Urothelium cell line (cell line): ENCODE measurements at places on chromosomes 16 and 17.

DNA sequence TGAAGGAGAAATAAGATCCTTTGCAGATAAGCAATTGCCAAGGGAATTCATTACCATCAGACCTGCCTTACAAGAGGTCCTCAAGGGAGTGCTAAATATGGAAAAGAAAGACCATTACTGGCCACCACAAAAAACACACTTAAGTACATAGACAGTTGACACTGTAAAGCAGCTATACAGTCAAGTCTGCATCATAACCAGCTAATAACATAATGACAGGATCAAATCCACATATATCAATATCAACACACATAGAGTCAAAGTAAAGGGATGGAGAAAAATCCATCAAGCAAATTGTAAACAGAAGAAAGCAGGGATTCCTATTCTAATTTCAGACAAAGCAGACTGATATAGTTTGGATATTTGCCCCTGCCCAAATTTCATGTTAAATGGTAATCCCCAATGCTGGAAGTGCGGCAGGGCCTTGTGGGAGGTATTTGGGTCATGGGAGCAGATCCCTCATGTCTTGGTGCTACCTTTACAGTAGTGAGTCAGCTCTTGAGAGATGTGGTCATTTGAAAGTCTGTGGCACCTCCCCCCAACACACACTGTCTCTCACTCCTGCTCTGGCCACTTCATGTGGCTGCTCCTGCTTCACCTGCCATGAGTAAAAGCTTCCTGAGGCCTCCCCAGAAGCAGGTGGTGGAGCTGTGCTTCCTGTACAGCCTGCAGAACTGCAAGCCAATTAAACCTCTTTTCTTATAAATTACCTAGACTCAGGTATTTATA lies 32.8 kb downstream of the TANC2 start:
- DNase-seq = no peak

GRCh38 chr17:1486802-1487695 lies 5.4 kb downstream of the MYO1C start:
- peak; percentile 70 for DNase-seq

GRCh38 chr17:17836818-17837379 lies at the start of gene SREBF1:
Gene SREBF1, minus strand, starts transcription at chr17:17836986. Its CDS starts 169 bp downstream, at chr17:17836817.
- peak; percentile 72 for DNase-seq

GRCh38 chr17:46191322-46192188 lies 1.7 kb downstream of the KANSL1 start:
- DNase-seq = peak; percentile 40

- no peak for DNase-seq
These were observed 24.2 kb downstream of the IGSF6 start for GRCh38 chr16:21628121-21628726.

- no peak for DNase-seq
These were observed 119.5 kb downstream of the MSI2 start for GRCh38 chr17:57375770-57376225.

- no peak for DNase-seq
These were observed 17.5 kb downstream of the NOS2 start for GRCh38 chr17:27782791-27783206.

DNA sequence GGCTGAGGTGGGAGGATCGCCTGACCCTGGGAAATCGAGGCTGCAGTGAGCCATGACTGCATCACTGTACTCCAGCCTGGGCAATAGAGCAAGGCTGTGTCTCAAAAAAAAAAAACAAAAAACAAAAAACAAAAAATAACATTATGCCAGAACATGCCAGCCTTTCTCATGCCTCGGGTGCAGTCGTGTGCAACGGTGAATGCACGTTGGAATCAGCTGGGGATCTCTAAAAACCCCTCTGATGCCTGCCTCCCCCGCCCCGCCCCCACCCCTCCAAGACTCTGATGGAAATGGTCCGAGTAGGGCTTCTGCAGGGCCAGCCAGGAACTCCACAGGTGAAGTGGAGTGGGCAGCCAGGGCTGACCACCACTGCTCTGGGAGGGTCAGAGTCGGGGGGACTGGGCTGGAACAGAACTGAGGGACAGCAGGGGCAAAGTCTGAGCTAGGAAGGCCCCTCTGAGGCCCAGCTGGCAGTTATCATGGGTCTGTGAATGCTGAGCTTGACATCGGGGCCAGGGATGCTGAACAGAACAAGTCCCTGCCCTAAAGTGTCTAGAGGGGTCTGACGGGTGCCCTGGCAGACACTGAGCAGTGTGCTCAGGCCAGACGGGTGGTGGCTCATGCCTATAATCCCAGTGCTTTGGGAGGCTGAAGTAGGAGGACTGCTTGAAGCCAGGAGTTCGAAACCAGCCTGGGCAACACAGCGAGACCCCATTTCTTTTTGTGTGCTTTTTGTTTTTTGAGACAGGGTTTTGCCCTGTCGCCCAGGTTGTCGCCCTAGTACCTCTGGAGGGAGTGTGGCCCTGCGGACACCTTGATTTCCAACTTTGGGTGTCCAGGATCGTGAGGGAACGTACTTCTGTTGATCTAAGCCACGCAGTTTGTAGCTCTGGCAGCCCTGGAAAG lies 193.4 kb upstream of the GSE1 start:
- DNase-seq = no peak

GRCh38 chr16:3023415-3023668 lies 400 bp downstream of the HCFC1R1 start:
- peak; percentile 61 for DNase-seq

GRCh38 chr16:56673921-56674320 lies 4.3 kb downstream of the MT1H start:
- no peak for DNase-seq

GRCh38 chr17:45240905-45241327 lies 19.2 kb downstream of the FMNL1 start:
- DNase-seq = no peak

- DNase-seq = no peak
These were observed 10.8 kb downstream of the TP53 start for GRCh38 chr17:7676533-7676932.

DNA sequence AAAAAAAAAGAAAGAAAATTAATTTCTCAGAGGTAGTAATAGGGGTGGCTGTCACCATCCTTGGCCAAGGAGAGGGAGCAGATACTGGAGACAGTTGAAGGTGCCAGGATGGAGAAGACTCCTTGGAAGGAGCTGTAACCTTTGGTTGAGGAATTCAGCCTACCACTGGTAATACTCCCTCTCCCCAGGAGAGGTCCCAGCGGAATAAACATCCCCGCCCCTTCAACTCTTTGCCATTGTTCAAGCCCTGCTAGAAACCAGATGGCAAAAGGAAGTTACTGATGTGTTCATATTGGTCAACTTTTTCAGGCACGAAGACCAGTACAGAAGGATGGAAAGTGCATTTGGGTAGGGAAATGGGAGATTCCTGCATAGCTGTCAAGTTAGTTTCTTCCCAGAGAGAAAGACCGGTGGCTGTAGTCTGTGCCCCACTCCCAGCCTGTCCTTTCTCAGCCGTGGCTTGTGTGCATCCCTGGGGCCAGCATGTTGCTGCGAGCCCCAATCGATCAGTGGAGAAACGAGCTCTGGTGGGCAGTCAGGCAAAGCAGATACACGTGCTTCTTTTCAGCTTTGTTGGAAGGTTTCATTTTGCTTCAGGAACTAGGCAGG lies 612.1 kb downstream of the MAF start:
- peak; percentile 25 for DNase-seq

GRCh38 chr16:11666103-11667055 lies 1.9 kb upstream of the SNN start:
- DNase-seq = no peak

- no peak for DNase-seq
These were observed 5.7 kb upstream of the MRPS23 start for GRCh38 chr17:57855391-57856035.

- DNase-seq = no peak
These were observed 25.1 kb downstream of the SLC7A5 start for GRCh38 chr16:87844120-87844733.

DNA sequence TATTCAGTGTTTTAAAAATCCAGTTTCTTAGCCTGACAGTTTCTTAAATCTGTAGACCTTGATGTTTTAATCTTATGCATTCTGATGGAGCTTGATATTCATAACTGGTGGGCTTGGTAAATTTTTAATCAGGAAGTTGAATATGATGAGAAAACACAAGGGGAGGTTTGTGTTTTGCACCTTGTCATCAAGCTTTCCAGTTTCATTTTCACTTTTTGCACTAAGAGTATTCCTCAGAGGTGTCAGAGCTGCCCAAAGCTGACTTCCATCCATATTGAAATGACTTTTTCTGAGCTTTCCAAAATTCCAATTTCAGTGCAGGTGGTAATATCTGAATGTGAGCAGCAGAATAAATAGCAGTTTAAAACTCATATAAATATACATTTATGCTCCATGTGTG lies 555.0 kb upstream of the RBFOX1 start:
- DNase-seq = no peak

DNA sequence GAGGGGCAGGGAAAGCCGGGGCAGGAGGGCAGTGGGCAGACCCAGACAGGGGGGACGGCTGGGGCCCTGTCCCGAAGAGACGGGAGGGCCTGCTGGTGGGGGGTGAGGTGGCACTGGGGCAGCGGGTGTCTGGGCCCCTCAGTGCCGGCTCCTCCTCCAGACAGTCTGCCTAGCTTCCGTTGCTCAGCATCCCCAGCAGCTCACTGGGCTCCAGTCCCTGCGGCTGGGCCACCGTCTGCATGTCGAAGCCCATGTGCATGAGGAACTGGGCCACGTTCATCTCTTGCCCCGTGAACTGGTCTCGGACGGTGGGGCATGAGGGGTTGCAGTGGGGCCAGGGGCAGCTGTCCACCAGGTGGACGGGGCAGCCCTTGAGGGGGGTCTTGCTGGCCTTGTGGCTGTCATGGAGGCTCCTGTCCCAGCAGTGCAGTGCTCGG lies 5.8 kb upstream of the MYADML2 start:
- DNase-seq = no peak

DNA sequence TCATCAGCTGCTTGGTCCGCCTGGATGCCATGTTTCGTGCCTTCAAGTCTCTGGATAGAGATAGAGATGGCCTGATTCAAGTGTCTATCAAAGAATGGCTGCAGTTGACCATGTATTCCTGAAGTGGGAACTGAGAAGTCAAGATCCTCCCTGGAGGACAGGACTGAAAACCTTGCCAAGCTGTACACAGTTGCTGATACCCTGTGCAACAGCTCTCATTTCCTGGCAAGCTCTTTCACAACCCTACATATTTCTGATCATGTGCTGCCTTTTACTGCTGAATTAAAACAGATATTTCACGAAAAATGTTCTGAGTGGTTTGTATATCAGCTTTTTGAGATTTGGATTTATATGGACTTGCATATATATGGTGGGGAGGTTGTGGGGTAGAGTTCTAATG lies 898 bp downstream of the CAPNS2 start:
- no peak for DNase-seq

GRCh38 chr17:28345419-28346198 lies 10.0 kb downstream of the TNFAIP1 start:
- DNase-seq = no peak

DNA sequence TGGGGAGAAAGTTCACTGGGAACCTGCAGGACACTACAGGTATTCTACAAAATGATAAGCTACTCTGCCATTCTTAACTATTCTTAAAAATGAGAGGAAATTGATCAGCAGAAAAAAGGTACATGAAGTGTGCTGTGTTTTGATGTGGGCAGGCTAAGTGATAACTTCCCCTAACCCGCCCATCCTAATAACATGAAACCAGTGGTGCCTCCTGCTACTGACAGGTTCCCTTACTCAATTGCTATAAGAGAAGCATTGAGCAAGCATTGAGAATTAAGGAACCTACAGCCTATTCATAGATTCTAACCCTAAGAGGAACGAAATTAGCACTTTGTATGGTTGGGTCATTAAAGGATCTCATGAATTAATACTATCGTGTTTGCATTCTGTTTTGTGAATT lies 18.9 kb downstream of the XYLT1 start:
- no peak for DNase-seq

GRCh38 chr17:81514489-81514738 lies 1.8 kb upstream of the ACTG1 start:
- no peak for DNase-seq

GRCh38 chr16:86424398-86424797 lies 85.9 kb upstream of the FOXF1 start:
- DNase-seq = no peak

GRCh38 chr17:57676543-57676942 lies 68.6 kb downstream of the CCDC182 start:
- no peak for DNase-seq

GRCh38 chr16:52528393-52529065 lies 18.4 kb downstream of the TOX3 start:
- no peak for DNase-seq

- no peak for DNase-seq
These were observed 59.5 kb downstream of the SLFN11 start for GRCh38 chr17:35313875-35314409.

DNA sequence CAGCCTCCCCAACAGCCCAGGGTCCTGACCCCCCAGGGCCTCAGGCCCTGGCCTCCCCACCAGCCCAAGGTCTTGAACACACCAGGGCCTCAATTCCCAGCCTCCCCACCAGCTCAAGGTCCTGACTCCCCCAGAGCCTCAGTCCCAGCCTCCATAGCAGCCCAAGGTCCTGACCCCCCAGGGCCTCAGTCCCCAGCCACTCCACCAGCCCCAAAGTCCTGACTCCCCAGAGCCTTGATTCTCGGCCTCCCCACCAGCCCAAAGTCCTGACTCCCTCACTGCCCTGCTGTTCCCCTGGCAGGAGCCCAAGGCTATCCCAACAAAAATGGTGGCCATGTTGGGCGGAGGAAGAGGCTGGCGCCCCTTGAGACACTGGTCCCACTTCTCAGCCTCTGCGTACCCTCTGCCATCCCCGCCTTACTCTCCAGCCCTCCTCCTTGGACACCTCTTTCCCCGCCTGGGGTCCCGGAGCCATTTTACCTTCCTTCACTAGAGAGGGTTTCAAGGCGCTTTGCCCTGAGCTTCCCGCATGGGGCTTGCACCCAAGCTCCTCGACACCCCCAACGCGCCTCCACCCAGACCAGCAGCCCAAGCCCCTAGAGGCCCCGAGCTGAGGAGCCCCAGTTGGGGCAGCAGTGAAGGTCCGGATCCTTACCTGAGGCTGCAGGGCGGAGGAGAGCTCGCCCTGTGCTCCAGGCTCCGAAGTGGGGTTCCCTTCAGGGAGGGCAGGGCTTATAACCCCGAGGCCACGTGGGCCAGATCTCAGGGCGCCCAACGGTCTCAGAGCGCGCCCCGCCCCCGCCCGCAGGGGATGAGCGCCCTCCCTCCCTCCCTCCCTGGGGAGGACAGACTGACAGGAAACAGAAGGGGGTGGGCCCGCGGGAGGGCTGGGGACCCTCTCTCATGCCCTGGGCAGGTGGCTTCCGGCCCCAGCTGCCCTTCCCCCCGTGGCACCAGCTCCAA lies 3.5 kb upstream of the TSPOAP1 start:
- no peak for DNase-seq

GRCh38 chr17:69884846-69885245 lies 190.2 kb upstream of the KCNJ16 start:
- DNase-seq = no peak

GRCh38 chr16:59324462-59324861 lies 590.3 kb upstream of the GOT2 start:
- peak; percentile 6 for DNase-seq

GRCh38 chr17:51456942-51457341 lies 196.6 kb downstream of the UTP18 start:
- peak; percentile 38 for DNase-seq

- DNase-seq = no peak
These were observed 888 bp downstream of the ACSM5 start for GRCh38 chr16:20410121-20410723.

GRCh38 chr17:48722915-48723422 lies at the start of gene PRAC2:
Gene PRAC2, plus strand, starts transcription at chr17:48723185. Its CDS starts 1,226 bp downstream, at chr17:48724411.
- no peak for DNase-seq

GRCh38 chr16:15643048-15643945 lies at the start of gene MARF1:
Gene MARF1, minus strand, starts transcription at chr16:15643154. Its CDS starts 3,921 bp downstream, at chr16:15639233.
- DNase-seq = peak; percentile 88
